Activated naive CD4-positive, alpha-beta T cell treated with Interleukin-2 at 50 U/mL for 16 hours (primary cell): ENCODE measurements at places on chromosomes 3 and 15.

DNA sequence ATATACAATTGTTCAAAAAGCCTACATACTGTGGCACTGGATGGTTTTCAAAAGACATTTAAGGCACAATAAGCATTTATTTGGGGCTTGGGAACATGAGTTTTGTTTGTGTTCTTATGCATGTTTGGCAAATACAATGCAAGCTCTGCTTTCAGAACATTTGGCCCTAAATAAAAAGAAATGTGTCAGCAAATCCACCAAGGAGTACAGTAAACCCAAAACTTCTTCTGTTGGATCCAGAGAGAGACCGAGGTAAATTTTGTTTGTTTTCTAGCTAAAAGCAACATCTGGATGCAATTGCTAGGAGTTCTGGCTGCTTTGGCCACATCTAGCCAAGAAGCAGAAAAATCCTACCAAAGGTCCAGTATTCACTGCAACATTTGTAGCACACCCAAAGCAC is 168.8 kb downstream of the DCLK3 start:
- DNase-seq, result no peak

GRCh38 chr3:30285188-30286006 is 321.0 kb upstream of the TGFBR2 start:
- DNase-seq, result no peak

DNA sequence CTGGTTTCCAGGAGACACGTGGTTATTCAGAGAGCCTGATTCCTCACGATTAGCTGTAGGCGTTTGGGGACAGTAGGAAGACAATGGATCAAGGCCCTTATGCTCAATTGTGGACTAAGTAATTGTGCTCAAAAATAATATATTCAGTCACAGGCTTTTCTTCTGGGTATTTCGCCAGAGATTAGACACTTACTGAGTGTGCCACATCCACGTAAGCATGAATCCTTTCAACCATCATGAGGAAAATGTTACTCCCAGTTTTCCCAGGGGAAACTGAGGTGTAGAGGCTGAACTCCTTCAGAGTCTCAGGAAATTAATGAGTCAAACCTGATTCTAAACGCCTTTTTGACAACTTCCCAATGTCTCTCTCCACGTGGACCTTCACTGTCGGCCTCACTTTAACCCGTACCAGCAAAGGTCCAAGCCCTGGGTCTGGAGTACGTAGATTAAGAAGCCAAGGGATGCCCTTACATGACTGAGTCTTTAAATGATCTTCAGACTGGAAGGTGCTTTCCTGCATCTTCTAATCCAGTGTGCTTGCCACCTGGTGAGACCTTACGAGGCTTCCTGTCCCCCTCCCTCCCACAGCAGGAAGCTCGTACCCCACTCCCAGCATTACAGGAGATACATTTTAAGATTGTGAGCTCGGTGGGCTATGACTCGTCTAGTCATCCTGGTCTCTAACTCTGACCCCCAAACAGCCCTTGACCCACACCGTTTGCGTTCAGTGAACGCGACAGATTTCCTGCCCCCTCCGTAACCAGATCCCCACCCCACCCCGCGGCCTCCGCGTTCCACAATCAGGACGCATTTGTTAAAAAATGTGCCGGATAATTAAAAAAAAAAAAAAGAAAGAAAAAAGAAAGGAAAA is 1.7 kb downstream of the PKM start:
- DNase-seq, result peak; percentile 50

- DNase-seq, result no peak
Measured at GRCh38 chr3:64319391-64319790, 94.1 kb upstream of the PRICKLE2 start.

GRCh38 chr3:45741742-45742460 is 52.7 kb downstream of the SACM1L start:
- no peak for DNase-seq

DNA sequence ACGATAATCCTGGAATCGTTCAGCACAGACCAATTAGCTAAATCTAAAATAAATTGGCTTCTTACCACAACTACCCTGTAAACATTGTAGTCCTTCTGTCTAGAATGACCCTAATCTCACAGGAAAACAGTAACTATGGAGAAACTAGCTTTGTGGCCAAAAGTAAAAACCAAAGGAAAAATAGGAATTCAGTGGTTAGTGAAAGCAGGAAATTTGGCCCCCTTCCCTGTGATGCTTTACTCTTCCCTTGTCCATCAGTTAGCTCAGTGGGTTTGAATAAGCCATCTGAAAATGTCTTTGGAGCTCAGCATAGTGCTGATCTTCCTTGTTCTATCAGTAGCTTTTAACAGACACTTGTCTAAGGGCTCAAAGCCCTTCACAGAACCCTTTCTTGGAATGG is 1.6 kb downstream of the NMD3 start:
- no peak for DNase-seq
